ENCODE measurements at places on chromosomes 5 and 9.

- no peak for DNase-seq
- no peak overlapping the region for H3K27ac ChIP-seq
- H3K27me3 ChIP-seq: no peaks in the 10 kb centered on the region
- no peak overlapping the region for H3K4me3 ChIP-seq
These were observed 373.9 kb downstream of the CHSY3 start for GRCh38 chr5:130278136-130278535.

DNA sequence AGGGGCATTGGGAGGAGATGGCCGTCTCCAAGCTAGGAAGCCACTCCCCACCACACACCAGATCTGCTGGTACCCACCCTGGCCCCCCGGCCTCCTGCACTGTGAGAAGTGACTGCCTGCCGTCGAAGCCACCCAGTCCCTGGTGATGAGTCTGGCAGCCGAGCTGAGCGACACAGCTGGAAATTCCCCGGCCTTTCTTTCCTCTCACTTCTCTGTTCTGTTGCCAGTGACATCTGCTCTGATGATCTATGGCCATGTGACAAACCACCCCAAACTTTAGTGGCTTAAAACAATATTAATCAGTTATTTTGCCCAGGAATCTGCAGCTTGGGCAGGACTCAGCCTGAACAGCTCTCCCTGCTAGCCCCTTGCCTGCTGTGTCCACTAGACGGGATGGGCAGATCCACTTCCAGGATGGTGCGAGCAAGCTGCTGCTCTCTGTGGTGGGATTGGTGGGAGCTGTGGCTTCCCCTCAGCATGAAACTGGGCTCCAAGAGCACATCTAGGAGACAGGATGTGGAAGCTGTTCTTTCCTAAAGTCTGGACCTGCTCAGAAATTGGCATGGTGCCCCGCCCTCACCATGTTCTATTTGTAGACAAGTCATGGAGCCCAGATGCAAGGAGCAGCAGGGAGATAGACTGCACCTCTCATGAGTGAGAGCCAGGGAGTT is 211.2 kb downstream of the GADD45G start:
- H3K36me3 ChIP-seq: no peaks in the 10 kb centered on the region
- DNase-seq: peak; percentile 69
- H3K4me3 ChIP-seq: no peak overlapping the region
- peak overlapping the region; percentile 74 for H3K27ac ChIP-seq

DNA sequence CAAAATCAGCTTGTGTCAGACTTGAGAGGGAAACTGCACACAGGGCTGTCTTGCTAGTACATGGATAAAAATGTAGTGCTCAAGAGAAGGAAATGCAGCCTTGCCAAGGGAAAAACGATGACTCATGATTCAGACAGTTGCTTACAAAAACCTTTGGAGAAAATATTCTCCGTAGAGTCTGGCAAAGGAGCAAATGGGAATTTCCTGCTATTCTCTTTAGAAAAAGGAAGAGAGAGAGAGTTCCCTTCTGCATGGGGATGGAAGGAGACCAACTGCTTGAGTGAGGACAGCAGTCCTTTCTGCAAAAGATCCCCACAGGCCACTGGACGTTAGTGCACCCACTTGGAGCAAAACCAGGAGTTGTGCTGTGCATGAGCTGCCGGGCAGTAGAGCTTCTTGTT is 7.6 kb downstream of the IFNB1 start:
- H3K27ac ChIP-seq: no peak overlapping the region
- no peak for DNase-seq
- no peaks in the 10 kb centered on the region for H3K36me3 ChIP-seq
- no peaks in the 10 kb centered on the region for H3K27me3 ChIP-seq
- no peaks in the 10 kb centered on the region for H3K4me1 ChIP-seq
- H3K4me3 ChIP-seq: no peak overlapping the region

GRCh38 chr5:57887851-57888621 is 405.4 kb upstream of the ACTBL2 start:
- DNase-seq: no peak
- no peaks in the 10 kb centered on the region for H3K27me3 ChIP-seq
- no peaks in the 10 kb centered on the region for H3K36me3 ChIP-seq
- H3K27ac ChIP-seq: no peak overlapping the region

DNA sequence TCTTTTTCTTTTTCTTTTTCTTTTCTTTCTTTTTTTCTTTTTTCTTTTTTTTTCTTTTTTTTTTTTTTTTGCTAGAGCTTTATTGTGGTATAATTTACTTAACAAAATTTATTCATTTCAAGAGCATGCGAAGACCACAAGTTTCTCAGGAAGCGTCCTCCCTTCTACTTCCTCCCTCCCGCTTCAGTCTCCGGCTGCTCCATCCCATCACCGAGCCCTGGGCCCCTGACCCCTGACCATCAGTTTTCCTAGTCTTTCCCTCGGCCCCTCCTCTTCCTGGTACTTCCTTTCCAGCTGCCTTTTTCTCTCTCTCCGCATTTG is 34.7 kb downstream of the C9orf152 start:
- H3K27me3 ChIP-seq: no peaks in the 10 kb centered on the region
- no peak for DNase-seq
- H3K36me3 ChIP-seq: peaks cover 24% of the 10 kb centered on the region
- H3K27ac ChIP-seq: no peak overlapping the region
- no peaks in the 10 kb centered on the region for H3K4me1 ChIP-seq
- H3K4me3 ChIP-seq: no peak overlapping the region

GRCh38 chr5:34061993-34062392 is 19.0 kb upstream of the C1QTNF3 start:
- no peak for DNase-seq
- H3K4me1 ChIP-seq: no peaks in the 10 kb centered on the region
- no peak overlapping the region for H3K27ac ChIP-seq
- no peaks in the 10 kb centered on the region for H3K27me3 ChIP-seq
- no peaks in the 10 kb centered on the region for H3K36me3 ChIP-seq
- no peak overlapping the region for H3K4me3 ChIP-seq

- H3K36me3 ChIP-seq: no peaks in the 10 kb centered on the region
- H3K27me3 ChIP-seq: no peaks in the 10 kb centered on the region
- peaks cover 64% of the 10 kb centered on the region for H3K4me1 ChIP-seq
- H3K4me3 ChIP-seq: no peak overlapping the region
These were observed 126.7 kb upstream of the GRHPR start for GRCh38 chr9:37295796-37296195.

- H3K4me3 ChIP-seq: no peak overlapping the region
- no peak overlapping the region for H3K27ac ChIP-seq
- H3K4me1 ChIP-seq: peaks cover 5% of the 10 kb centered on the region
- H3K27me3 ChIP-seq: no peaks in the 10 kb centered on the region
- DNase-seq: no peak
These were observed 30.0 kb downstream of the ROPN1L start for GRCh38 chr5:10471677-10472076.

GRCh38 chr5:167872791-167873190 is 418.7 kb upstream of the WWC1 start:
- no peak overlapping the region for H3K4me3 ChIP-seq
- H3K27me3 ChIP-seq: no peaks in the 10 kb centered on the region
- H3K27ac ChIP-seq: no peak overlapping the region
- no peaks in the 10 kb centered on the region for H3K4me1 ChIP-seq
- no peak for DNase-seq

GRCh38 chr9:99370376-99370775 is 148.3 kb downstream of the SEC61B start:
- no peaks in the 10 kb centered on the region for H3K36me3 ChIP-seq
- no peak overlapping the region for H3K27ac ChIP-seq
- no peak for DNase-seq
- peaks cover 20% of the 10 kb centered on the region for H3K4me1 ChIP-seq

GRCh38 chr5:128408622-128409021 is 129.4 kb downstream of the FBN2 start:
- no peaks in the 10 kb centered on the region for H3K36me3 ChIP-seq
- no peaks in the 10 kb centered on the region for H3K27me3 ChIP-seq
- DNase-seq: no peak

- H3K27ac ChIP-seq: no peak overlapping the region
- no peaks in the 10 kb centered on the region for H3K4me1 ChIP-seq
These were observed 9.8 kb downstream of the RPP25L start for GRCh38 chr9:34601937-34602573.

DNA sequence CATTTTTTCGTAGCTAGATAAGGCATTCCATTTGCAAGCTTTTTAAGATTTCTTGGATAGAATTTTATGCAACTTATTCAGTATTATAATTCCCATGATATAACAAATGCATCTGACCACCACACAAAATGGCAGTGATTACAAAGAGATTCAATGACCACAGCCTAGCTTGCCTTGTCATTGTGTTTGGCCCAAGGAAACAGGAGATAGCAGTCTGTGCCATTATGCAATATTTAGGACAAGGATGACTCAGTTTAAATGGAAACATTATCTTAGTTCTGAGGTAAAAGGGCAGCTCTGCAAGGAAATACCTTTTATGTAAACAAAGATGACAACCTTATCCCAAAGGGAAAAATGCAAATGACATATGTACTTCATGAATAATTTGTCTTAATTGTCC is 89.8 kb downstream of the NUDT12 start:
- H3K36me3 ChIP-seq: no peaks in the 10 kb centered on the region
- DNase-seq: no peak
- H3K4me1 ChIP-seq: no peaks in the 10 kb centered on the region
- H3K27ac ChIP-seq: no peak overlapping the region
- no peak overlapping the region for H3K4me3 ChIP-seq

DNA sequence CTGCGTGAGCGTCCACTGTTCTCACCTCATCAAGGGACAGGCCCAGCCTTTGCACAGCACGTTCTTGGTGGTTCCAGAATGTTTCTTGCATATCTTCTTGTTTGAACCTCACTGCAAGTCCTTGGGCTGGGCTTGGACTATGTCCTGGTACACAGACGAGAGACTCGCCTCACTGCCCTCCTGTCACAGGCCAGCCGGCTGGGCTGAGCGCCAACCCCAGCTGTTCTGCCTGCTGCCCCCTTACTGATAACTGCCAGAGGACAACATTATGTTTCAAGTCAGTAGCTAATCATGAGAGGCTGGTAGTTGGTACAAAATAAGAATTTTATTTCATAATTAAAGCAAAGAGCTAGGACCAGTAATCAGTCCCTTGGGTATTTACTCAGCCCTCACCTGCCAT is 52.8 kb upstream of the LRRTM2 start:
- H3K4me1 ChIP-seq: no peaks in the 10 kb centered on the region
- no peaks in the 10 kb centered on the region for H3K27me3 ChIP-seq
- no peak overlapping the region for H3K27ac ChIP-seq
- peaks cover 27% of the 10 kb centered on the region for H3K36me3 ChIP-seq

- no peak for DNase-seq
- no peaks in the 10 kb centered on the region for H3K27me3 ChIP-seq
- H3K4me3 ChIP-seq: no peak overlapping the region
- H3K4me1 ChIP-seq: no peaks in the 10 kb centered on the region
- H3K27ac ChIP-seq: no peak overlapping the region
These were observed 15.2 kb downstream of the LURAP1L start for GRCh38 chr9:12790001-12790400.

GRCh38 chr5:10295619-10296326 is 11.9 kb downstream of the CMBL start:
- no peak overlapping the region for H3K4me3 ChIP-seq
- H3K27me3 ChIP-seq: no peaks in the 10 kb centered on the region
- H3K27ac ChIP-seq: no peak overlapping the region

DNA sequence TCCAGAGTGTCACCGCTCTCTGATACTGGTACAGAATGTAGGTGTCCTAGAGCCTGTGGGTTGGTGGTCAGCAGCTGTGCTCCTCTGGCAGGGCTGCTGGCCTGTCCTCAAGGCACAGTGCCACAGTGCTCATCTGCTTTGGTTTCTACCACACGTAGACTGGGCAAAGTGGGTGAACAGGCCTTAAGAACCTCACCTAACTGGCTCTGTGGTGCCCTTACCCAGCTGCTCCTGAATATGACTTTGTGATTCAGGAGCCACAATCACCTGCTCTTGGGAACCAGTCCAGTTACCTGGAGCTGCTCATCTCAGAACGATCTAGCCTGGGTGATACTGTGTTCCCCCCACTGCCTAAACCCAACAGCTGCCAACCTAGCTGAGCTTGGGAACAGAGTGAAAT is 6.4 kb downstream of the NOP16 start:
- no peak overlapping the region for H3K27ac ChIP-seq
- no peak for DNase-seq
- H3K4me1 ChIP-seq: peaks cover 4% of the 10 kb centered on the region

- peak overlapping the region; percentile 13 for H3K4me3 ChIP-seq
- H3K4me1 ChIP-seq: peaks cover 45% of the 10 kb centered on the region
- DNase-seq: no peak
These were observed 10.8 kb upstream of the CCDC69 start for GRCh38 chr5:151234476-151235238.

GRCh38 chr9:123586275-123586674 is 230.3 kb downstream of the CRB2 start:
- no peak for DNase-seq
- H3K27me3 ChIP-seq: no peaks in the 10 kb centered on the region
- no peak overlapping the region for H3K27ac ChIP-seq
- H3K4me1 ChIP-seq: no peaks in the 10 kb centered on the region
- H3K4me3 ChIP-seq: no peak overlapping the region

GRCh38 chr9:16624744-16625117 is 245.7 kb downstream of the BNC2 start:
- no peak overlapping the region for H3K4me3 ChIP-seq
- no peak for DNase-seq
- H3K27ac ChIP-seq: no peak overlapping the region
- H3K27me3 ChIP-seq: no peaks in the 10 kb centered on the region
- H3K4me1 ChIP-seq: no peaks in the 10 kb centered on the region

- peaks cover 77% of the 10 kb centered on the region for H3K4me1 ChIP-seq
- H3K36me3 ChIP-seq: peaks cover 2% of the 10 kb centered on the region
- peak overlapping the region; percentile 100 for H3K27ac ChIP-seq
- H3K4me3 ChIP-seq: peak overlapping the region; percentile 91
These were observed 699 bp downstream of the AKNA start for GRCh38 chr9:114386886-114387679.

GRCh38 chr5:72392326-72392733 is 72.2 kb downstream of the PTCD2 start:
- no peak overlapping the region for H3K27ac ChIP-seq
- no peaks in the 10 kb centered on the region for H3K4me1 ChIP-seq
- H3K27me3 ChIP-seq: no peaks in the 10 kb centered on the region
- H3K4me3 ChIP-seq: no peak overlapping the region
- H3K36me3 ChIP-seq: no peaks in the 10 kb centered on the region
- DNase-seq: no peak

- H3K36me3 ChIP-seq: no peaks in the 10 kb centered on the region
- no peaks in the 10 kb centered on the region for H3K4me1 ChIP-seq
- H3K27me3 ChIP-seq: no peaks in the 10 kb centered on the region
- H3K27ac ChIP-seq: no peak overlapping the region
These were observed 23.4 kb downstream of the ZNF462 start for GRCh38 chr9:106886111-106887046.

DNA sequence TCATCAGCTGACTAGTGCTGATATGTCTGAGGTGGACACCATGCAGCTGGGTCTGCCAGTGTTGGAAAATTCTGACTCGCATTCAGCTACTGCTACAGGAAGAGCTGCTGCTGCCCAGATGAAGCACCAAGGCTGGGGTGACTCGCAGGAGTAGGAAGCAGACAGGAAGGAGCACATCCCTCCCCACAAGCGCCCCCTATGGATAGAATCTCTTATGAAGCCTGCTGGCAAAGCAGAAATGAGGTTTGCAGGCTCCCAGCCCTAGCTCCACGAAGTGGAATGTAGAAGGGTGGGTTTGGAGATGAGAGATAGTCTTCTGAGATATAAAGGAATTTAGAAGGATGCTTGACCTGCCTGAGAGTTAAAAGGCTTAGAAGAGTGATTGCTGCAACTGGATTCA is 443.0 kb downstream of the ACTL7B start:
- H3K4me3 ChIP-seq: no peak overlapping the region
- no peaks in the 10 kb centered on the region for H3K27me3 ChIP-seq
- H3K36me3 ChIP-seq: no peaks in the 10 kb centered on the region
- H3K27ac ChIP-seq: no peak overlapping the region

- no peak overlapping the region for H3K4me3 ChIP-seq
- DNase-seq: no peak
- H3K36me3 ChIP-seq: no peaks in the 10 kb centered on the region
- H3K4me1 ChIP-seq: no peaks in the 10 kb centered on the region
These were observed 145.4 kb upstream of the PITX1 start for GRCh38 chr5:135179308-135179980.
